ENCODE measurements at places on chromosomes 3 and 15. TPM values are rescaled to one million over a fixed set of nuclear protein-coding genes. Genes with fewer than 3 reads are reported as not detected.
A peak's percentile ranks its signal among the peaks of the same experiment; 100 is the strongest.

The UBE2E2 gene
- polyA plus RNA-seq, result 55.3 TPM

The FGF7 gene
- 61.5 TPM for polyA plus RNA-seq

The TRAK1 gene
- 44.0 TPM for polyA plus RNA-seq

The TCAIM gene
- polyA plus RNA-seq, result 25.9 TPM

The FOXL2NB gene
- 0.03 TPM for polyA plus RNA-seq

The UROC1 gene
- polyA plus RNA-seq, result not detected

The SLC24A5 gene
- not detected for polyA plus RNA-seq

The CTXND1 gene
- 0.01 TPM for polyA plus RNA-seq

The ZNF770 gene
- 27.9 TPM for polyA plus RNA-seq

DNA sequence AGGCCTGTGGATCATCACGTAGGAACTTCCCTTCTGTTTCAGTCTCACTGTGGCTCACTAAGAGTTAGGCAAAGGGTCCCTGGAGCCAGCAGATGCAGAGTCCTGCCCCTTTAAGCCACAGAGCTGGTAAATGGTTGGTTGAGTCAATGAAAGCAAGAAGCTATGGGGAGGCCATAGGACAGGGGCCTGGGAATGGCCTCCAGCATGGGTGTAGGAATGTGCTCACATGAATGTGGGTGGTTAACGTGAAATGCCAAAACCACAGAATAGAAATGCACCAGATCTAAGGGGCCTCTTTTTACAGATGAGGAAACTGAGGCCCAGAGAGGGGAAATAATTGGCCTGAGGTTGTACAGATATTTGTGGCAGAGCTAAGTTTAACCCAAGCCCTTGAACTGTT is 150.3 kb downstream of the TLE3 start:
- H3K36me3 ChIP-seq, result no peaks in the 10 kb centered on the region
- H3K4me3 ChIP-seq, result no peak overlapping the region
- DNase-seq, result no peak
- no peak overlapping the region for H3K27ac ChIP-seq
- no peaks in the 10 kb centered on the region for H3K4me1 ChIP-seq

- H3K4me1 ChIP-seq, result no peaks in the 10 kb centered on the region
- no peaks in the 10 kb centered on the region for H3K36me3 ChIP-seq
- no peak for DNase-seq
- no peak overlapping the region for H3K4me3 ChIP-seq
Measured at GRCh38 chr3:196691386-196691785, 20.7 kb downstream of the CEP19 start.

- peak overlapping the region; percentile 7 for H3K27ac ChIP-seq
- H3K4me3 ChIP-seq, result no peak overlapping the region
- DNase-seq, result peak; percentile 89
- H3K36me3 ChIP-seq, result no peaks in the 10 kb centered on the region
Measured at GRCh38 chr3:149620291-149621020, 37.4 kb downstream of the WWTR1 start.

DNA sequence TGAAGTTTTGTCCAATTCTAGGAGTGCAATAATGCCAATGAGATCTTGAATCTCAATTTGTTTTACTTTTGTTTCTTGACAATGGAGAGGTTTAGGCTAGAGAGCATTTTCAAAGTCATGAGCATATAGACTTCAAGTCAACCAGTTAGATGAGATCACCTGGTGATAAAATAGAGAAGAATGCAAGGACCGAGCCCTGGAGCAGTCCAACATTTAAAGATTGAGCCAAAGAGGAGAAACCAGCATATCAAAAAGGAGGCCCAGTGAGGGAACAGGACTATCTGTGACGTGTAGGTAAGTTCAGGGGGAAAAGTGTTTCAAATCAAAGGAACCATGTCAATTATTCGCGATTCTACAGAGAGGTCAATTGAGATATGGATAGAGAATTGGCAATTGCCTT is 1.7 kb upstream of the PIAS1 start:
- H3K4me3 ChIP-seq, result no peak overlapping the region
- no peak for DNase-seq
- H3K4me1 ChIP-seq, result peaks cover 2% of the 10 kb centered on the region
- H3K27me3 ChIP-seq, result no peaks in the 10 kb centered on the region
- H3K36me3 ChIP-seq, result no peaks in the 10 kb centered on the region

DNA sequence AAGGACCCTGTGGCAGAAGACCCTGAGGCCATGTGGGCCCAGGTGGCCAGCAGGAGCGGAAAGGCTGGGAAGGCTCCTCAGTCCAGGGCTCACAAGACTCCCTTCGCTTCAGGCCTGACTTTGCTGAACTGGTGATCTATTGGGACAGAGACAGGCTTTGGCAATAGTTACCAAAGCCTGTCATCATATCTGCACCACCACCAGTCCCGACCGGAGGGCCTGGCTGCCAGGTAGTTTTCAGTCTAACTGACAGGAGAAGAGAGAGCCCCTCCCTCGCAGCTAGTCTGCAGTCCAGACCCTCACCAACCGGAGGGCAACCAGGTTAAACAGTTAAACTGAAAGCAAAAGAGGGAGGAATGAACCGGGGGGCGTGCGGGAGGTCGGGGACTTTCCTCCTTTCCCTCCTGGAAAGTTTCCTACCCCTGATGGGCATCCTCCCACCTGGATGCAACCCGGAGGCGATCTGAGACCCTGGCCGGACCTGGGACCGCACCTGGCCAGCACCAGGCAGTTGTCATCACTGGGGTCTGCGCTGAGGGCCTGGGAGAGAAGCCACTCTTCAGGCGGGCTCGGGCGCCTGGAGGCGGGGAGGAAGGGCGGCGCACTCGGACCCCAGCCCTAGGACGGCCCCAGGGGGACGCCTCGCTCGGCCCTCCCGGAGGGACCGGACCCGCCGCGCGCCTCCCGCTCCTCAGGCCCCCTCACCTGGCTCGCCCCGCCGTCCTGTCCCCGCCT is 435 bp downstream of the RAB27A start:
- peak overlapping the region; percentile 96 for H3K27ac ChIP-seq
- H3K27me3 ChIP-seq, result no peaks in the 10 kb centered on the region
- peaks cover 2% of the 10 kb centered on the region for H3K4me1 ChIP-seq
- peak overlapping the region; percentile 80 for H3K4me3 ChIP-seq
- no peaks in the 10 kb centered on the region for H3K36me3 ChIP-seq

GRCh38 chr3:178685591-178685906 is 149.3 kb downstream of the KCNMB2 start:
- DNase-seq, result no peak
- H3K27ac ChIP-seq, result no peak overlapping the region
- H3K36me3 ChIP-seq, result no peaks in the 10 kb centered on the region
- H3K4me1 ChIP-seq, result no peaks in the 10 kb centered on the region
- no peaks in the 10 kb centered on the region for H3K27me3 ChIP-seq
- H3K4me3 ChIP-seq, result no peak overlapping the region

DNA sequence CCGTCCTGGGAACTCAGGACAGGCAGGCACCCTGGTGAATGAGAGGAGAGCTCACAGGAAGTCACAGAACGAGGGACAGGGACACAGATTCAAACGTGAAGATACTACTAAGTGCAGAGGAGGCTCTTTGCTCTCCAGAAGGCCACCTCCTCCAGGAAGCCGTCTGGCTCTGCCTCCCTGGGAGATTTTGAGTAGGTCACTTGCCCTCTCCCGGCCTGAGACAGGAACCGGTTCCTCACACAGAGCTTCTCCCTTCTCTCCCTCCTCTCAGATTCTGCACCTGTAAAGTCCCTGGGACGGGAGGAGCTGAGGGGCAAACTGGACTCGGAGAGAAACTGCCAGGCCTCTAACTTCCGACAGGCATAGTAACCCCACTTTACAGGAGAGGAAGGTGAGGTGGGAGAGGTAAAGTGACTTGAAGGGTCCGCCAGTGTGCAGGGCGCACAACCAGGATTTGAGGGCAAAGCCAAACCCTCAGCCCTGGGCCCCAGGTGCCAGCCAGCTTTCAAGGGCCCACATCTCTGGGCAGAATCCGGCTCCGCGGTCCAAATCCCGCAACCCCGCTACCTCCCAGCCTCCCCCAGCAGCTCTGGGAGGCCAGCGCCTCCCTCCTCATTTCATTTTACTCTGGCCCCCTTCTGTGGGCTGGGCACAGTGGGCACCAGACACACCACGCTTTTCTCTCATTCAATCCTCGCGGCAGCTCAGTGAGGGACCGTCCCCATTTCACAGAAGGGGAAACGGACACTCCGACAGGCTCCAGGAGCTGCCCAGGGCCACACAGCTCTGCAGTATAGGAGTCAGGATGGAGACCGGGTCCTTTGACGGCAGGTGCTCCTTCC is 150.2 kb downstream of the SMAD6 start:
- no peak overlapping the region for H3K27ac ChIP-seq
- H3K36me3 ChIP-seq, result no peaks in the 10 kb centered on the region
- no peak overlapping the region for H3K4me3 ChIP-seq
- H3K4me1 ChIP-seq, result peaks cover 7% of the 10 kb centered on the region

- H3K4me1 ChIP-seq, result no peaks in the 10 kb centered on the region
- peaks cover 6% of the 10 kb centered on the region for H3K27me3 ChIP-seq
- no peak for DNase-seq
- no peak overlapping the region for H3K4me3 ChIP-seq
- no peaks in the 10 kb centered on the region for H3K36me3 ChIP-seq
Measured at GRCh38 chr3:128577711-128578110, 72.9 kb downstream of the RPN1 start.

GRCh38 chr3:40463579-40463978 is 6.4 kb downstream of the RPL14 start:
- no peak for DNase-seq
- H3K27ac ChIP-seq, result no peak overlapping the region
- H3K4me3 ChIP-seq, result no peak overlapping the region
- peaks cover 13% of the 10 kb centered on the region for H3K36me3 ChIP-seq

GRCh38 chr3:139830817-139831216 is 104.2 kb upstream of the CLSTN2 start:
- H3K4me1 ChIP-seq, result no peaks in the 10 kb centered on the region
- no peaks in the 10 kb centered on the region for H3K27me3 ChIP-seq
- DNase-seq, result no peak
- H3K27ac ChIP-seq, result no peak overlapping the region
- H3K4me3 ChIP-seq, result no peak overlapping the region
- no peaks in the 10 kb centered on the region for H3K36me3 ChIP-seq
